ENCODE measurements at places on chromosomes 16 and 17.

DNA sequence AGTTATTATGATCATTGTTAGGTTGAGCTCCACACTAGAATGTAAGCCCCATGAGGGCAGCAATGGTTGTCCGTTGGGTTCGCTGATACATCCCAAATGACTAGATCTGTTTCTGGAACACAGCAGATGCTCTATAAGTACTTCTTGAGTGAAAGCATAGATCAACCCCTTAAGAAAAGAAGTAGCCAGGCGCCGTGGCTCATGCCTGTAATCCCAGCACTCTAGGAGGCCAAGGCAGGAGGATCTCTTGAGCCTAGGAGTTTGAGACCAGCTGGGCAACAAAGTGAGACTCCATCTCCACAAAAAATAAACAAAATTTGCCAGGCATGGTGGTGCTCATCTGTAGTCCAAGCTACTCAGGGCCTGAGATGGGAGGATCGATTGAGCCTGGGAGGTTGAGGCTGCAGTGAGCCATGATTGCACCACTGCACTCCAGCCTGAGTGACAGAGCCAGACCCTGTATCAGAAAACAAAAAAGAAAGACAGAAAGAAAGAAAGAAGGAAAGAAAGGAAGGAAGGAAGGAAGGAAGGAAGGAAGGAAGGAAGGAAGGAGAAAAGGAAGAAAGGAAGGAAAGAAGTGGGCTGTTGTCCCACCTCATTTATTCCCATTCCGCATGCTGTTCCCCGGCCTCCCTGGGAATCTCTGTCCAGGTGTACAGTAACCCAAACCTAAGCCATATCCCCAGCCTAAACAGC, 54.4 kb upstream of the RPL38 start:
- no peak for DNase-seq

- DNase-seq, result no peak
Observed at GRCh38 chr17:9116311-9116835, 95.1 kb downstream of the NTN1 start.

DNA sequence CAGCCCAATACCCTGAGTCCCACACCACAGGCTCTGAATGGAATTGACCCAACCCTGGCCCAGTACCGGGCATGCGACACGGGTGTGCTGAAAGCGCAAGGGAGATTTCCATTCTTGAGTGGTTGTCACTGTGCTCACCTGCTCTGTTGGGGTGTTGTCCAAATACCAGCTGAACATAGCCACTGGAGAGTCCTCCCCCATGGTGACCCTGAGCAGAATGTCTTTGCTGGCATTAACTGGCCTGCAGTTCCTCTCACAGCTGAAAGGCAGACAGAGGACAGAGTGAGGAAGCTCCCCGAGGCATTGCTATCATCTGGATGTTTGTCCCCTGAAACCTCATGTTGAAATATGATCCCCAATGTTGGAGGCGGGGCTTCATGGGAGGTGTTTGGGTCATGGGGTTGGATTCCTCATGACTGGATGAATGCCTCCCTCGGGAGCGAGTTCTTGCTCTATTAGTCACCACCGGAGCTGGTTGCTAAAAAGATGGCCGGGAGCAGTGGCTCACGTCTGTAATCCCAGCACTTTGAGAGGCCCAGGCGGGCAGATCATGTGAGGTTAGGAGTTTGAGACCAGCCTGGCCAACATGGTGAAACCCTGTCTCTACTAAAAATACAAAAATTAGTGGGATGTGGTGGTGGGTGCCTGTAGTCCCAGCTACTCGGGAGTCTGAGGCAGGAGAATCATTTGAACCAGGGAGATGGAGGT, 57.3 kb upstream of the BCO1 start:
- DNase-seq, result no peak

- no peak for DNase-seq
Observed at GRCh38 chr17:39676198-39676819, 8.1 kb downstream of the PNMT start.

- DNase-seq, result no peak
Observed at GRCh38 chr17:72717276-72717675, 375.2 kb downstream of the SLC39A11 start.

GRCh38 chr17:11326492-11326891, 85.5 kb downstream of the SHISA6 start:
- no peak for DNase-seq

GRCh38 chr16:85755929-85756768, 5.3 kb upstream of the C16orf74 start:
- no peak for DNase-seq

DNA sequence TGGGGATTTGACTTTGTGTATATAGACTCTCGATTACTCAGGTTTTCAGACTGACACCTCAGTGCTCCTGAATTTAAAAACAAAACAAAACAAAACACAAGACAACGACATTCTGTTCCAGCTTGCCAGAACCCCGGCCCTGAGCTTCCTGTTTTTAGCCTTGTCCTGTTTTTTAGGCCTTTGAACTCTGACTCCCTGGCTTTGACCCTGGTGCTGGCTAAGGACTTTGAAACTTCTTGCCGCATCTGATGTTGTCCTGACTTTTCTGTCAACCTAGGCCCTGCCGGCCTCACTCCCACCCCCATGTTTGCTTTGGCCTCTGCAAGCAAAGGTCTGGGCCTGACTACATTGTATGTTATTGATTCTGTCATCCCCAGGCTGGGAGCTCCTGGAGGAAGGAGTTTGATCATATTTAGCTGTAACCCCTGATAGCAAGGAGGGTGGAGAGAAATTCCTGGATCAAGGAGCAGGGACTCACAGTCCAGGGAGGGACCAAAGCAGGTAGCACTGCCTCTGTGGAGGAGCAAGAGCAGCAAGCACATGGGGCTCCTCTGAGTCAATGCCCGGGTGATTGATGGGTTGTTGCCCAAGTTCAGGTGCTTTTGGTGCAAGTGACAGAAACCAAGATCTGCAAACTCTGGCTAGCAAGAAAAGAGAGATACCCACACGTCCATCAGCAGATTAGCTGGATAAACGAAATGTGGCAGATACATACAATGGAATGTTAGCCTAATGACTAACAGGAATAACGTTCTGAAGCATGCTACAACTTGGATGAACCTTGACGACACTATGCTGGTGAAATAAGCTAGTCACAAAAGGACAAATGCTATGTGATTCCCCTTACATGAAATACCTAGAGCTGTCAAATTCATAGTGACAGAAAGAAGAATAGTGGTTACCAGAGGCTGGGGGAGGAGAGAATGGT, 7.7 kb downstream of the CCL16 start:
- DNase-seq, result no peak
